ENCODE measurements at places on chromosomes 11 and 22.

- DNase-seq, result no peak
Observed at GRCh38 chr11:16418428-16419097, 62.2 kb upstream of the SOX6 start.

DNA sequence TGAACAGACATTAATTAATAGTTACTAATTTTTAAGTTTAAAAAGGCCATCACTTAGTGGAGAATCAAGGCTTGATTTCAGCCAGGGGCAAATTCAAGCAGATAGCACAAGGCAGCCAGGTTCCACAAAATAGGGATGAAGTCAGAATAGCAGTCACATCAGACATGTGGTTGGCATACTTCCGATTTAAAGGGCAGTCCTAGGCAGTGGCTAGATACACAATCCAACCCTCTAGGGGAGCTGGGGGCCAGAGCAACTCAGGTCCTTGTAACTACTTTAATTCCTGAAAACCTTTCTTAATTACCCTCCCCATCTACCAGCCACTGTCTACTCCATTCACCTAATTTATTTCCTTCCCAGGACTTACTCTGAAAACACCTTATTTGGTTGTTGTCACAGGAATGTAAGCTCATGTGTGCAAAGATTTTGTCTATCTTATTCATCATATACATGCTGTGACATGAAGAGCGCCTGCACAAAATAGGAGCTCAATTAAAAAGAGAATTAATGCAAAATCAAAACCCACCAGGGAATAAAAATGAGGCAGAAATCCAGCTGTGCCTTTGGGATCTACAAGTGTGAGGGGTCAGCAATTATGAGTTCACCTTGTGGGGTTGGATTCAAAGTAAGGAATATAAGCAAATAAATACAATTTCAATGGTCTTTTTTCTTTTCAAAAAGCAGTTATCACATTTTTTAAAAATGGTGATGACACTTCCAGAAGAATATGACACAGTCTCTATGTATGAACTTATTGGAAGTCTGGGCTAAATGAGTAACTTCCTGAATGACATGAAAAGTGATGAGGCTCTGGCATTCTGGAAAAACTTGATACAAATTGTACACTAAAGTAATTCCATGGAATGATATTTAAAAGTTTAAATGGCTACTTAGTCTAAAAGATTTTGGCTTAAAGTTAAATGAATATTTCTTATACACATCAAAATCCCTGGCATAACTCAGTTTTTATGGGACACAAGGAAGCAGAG is 53.8 kb downstream of the COPB1 start:
- DNase-seq, result no peak

DNA sequence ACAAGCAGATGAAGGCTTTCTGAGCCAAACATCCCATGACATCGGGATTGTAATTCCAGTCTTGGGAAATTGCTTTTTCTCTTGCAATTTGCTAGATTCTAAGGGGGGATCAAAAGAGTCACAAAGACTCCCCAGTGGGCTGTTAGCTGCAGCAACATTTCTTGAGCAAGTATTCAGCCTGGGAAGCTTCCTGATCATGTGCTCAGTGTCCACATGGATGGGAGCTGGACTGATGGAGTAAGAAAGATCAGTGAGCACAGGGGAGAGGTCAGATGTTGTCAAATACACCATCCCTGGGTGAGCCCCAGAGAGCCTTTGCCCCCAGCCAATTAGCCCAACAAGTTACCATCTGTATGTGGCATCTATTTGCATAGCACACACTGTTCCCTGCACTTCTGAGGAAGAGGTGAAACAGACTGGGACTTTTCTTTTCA is 10.2 kb upstream of the GRK3 start:
- no peak for DNase-seq

- DNase-seq, result no peak
Observed at GRCh38 chr11:30041171-30041570, 24.3 kb upstream of the KCNA4 start.

- DNase-seq, result no peak
Observed at GRCh38 chr11:61489833-61490721, 18.5 kb upstream of the LRRC10B start.

DNA sequence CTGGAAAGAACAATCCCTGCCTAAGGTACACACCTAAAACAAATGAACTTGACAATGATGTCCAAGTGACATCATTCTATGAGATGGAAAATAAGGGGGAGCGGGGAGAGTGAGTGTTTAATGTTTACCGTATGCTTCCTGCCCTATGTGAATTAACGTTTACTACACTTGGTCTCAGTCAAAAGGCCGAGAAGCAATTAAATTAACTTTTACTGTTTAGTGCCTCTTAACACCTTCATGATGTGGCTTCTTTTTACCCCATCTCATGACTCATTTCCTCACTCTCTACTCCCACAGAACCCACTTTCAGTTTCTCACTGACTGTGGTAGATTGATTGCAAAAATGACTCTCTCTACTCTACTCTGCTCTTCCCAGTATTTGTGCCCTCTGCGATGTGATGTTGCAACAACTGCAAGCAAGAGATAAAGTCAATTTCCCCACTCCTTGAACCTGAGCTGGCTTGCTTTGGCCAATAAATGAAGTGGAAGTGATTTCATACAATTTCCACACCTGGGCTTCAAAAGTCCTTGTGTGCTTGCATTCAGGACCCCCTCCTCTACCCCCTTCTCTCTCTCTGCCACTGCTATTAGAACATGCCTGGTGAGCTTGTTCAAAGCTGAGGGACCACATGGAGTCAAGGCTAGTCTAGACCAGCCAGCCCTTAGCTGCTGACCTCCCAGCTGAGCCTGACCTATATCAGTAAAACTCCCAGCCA is 11.6 kb upstream of the ALKBH3 start:
- no peak for DNase-seq

- DNase-seq, result no peak
Observed at GRCh38 chr11:108985945-108986279, 321.0 kb downstream of the DDX10 start.

DNA sequence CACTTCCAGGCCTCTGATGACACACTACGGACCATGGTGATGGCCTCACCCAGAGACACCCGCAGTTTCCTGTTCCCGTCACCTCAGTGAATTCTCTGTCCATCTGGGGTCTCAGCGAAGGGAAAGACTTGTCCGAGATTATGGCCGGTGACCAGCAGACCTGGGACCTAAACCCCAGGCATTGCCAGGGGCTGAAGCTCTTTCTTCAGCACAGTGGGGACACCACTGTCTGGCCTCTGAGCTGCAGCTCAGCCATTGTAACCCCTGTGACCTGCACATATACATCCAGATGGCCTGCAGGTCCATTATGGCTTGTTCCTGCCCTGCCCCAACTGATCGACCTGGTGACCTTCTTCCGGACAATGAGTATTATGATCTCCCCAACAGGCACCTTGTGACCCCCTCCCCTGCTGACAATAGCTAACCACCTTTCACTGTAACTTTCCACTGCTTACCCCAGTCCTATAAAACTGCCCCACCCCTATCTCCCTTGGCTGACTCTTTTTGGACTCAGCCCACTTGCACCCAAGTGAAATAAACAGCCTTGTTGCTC is 22.3 kb downstream of the CBX7 start:
- DNase-seq, result no peak

DNA sequence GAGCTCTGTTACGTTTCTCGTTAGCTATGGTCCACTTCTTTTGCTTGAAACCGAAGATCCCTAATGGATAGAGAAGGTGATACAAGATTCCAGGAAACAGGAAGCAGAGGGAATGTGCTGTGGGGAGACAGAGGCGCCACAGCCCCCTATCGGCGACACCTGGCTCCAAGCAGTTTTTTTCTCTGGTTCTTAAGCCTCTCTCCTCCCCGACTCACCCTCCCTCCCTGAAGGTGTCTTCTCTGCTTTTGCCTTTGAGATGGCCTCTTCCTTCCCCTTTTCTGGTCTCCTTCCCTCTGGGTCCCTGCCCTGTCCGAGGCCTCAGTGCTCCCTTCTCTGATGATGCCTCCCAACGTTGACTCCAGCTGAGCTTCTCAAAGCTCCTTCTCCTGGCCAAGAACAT is 14.2 kb upstream of the APOBEC3A start:
- no peak for DNase-seq

GRCh38 chr11:71977743-71978418 is 20.8 kb upstream of the IL18BP start:
- no peak for DNase-seq

- no peak for DNase-seq
Observed at GRCh38 chr11:17752144-17752543, 17.6 kb downstream of the KCNC1 start.

- no peak for DNase-seq
Observed at GRCh38 chr11:94525546-94526324, 13.5 kb downstream of the C11orf97 start.

GRCh38 chr22:20583471-20583922 is 76.1 kb downstream of the MED15 start:
- DNase-seq, result no peak

- no peak for DNase-seq
Observed at GRCh38 chr11:12789596-12790215, 115.5 kb downstream of the TEAD1 start.

GRCh38 chr11:10576035-10576398 is 7.6 kb upstream of the LYVE1 start:
- DNase-seq, result no peak

DNA sequence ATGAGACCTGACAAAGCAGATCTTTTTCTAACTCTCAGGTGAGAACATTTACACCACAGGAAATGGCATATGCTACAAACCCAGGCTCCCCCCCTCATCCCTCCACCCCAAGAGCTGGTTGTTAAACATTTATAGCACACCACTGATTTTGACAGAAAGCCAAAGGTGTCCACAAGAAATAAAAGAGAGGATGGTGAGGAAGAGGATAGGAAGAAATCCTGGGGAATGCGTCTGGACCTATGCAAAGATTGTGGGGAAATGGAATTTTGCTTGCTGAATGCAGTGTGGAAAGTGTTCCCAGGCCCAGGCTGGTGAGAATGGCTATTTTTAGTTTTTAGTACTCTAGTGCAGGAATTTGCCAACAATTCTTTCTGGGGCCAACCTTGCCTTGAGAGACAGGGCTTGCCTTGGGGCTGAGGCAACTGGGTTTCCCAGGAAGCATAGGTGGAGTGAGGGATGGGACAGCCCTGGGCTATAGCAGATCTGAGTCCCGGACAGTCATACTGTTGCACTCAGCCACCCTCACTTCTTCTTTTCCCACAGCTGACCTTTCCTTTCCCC is 163.9 kb downstream of the ADAMTS15 start:
- DNase-seq, result no peak

DNA sequence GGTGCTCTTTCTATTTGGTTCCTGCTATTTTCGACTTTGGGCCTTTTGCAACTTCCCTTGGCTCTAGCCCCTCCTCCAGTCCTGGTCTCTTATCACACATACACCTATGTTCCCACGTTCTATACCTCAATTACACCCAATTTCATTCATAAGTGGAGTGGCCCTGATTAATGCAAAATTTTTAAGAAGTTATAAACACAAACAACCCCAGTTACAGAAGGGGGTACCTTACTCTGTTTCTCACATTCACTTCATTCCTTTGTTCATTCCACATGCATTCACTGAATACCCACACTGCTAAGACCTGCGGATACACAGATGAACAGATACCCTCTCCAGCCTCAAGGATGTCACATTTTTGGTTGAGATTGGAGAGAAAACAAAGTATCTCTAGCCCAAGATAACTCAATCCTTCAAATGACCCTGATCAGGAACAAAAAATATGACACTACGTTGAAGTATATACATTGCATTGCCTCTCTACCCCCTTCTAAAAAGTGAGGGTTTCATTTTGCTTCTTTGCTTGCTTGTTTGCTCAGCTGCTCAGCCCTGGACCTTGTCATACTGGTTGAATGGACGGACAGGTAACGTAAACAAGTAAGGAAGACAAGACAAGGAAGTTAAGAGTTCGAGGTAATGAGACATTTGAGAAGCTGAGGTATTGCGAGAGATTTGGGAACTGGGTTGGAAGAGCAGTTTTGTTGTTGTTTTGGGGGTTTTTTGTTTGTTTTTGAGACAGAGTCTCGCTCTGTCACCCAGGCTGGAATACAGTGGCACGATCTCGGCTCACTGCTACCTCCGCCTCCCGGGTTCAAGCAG is 3.6 kb upstream of the VPS37C start:
- DNase-seq, result no peak

DNA sequence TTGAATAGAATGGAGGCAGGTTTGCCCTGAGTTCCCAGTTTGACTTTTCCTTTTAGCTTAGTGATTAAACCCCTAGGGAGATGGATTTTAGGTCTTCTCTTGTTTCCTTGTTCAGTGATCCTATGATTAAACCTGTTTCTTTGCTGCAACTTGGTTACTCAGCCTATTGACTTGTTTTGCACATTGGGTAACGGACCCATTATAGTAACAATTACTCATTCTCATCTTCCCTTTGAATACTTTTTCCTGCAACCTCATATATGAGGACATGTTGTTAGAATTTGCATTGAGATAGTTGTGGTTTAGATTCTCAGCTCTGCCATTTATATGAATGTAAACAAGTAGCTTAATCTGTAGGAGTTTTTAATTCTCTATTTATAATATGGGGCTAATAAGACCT is 489.2 kb upstream of the CNTN5 start:
- no peak for DNase-seq

GRCh38 chr11:45178890-45179671 is 32.6 kb downstream of the PRDM11 start:
- no peak for DNase-seq

GRCh38 chr11:1458340-1459218 is 28.0 kb downstream of the MOB2 start:
- no peak for DNase-seq

GRCh38 chr11:134564472-134565200 is 152.6 kb upstream of the B3GAT1 start:
- no peak for DNase-seq

DNA sequence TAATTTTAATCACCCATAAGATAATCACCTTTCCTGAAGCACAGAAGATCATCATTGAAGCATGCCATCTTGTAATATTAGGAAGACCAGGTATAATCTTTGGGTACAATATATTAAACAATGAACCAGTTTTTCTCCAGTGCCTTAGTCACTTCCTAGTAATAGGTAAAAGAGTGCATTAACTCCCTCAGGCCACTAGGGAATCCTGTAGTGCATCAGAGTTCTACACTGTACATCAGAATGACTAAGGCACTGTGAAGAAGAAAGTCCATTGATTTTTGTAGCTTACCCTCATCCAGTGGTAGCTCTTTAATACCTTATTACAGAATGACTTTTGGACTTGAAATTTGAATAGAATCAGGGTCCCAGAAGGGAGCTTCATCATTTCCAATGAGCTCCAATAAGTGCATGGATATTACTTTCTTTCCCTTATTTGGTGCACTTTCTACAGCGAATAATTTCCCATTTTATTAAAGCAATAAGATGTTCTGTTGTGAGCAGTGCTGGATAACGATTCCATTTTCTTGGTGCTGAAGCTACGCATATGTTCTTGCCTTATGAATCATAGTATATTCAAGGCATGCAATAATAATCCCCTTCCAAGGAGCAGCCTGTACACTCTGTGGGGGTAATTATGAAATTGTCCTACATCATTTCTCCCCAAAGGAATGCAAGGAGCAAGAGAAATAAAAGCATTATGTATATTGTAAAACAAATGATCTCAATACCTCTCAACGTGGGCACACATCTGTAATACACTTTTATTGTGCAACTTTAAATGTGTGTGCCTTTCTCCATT is 4.7 kb downstream of the C11orf87 start:
- no peak for DNase-seq

- DNase-seq, result no peak
Observed at GRCh38 chr11:116607027-116607426, 165.8 kb downstream of the BUD13 start.

- no peak for DNase-seq
Observed at GRCh38 chr22:49678137-49678841, 149.4 kb downstream of the BRD1 start.

- DNase-seq, result no peak
Observed at GRCh38 chr11:16790486-16791190, 52.2 kb downstream of the C11orf58 start.

- no peak for DNase-seq
Observed at GRCh38 chr11:11122749-11123148, 230.3 kb downstream of the CSNK2A3 start.

GRCh38 chr22:35514366-35514765 is 26.3 kb upstream of the RASD2 start:
- DNase-seq, result no peak
